Dermis microvascular lymphatic vessel endothelial cell (primary cell): ENCODE measurements at places on chromosomes 6 and 20.

DNA sequence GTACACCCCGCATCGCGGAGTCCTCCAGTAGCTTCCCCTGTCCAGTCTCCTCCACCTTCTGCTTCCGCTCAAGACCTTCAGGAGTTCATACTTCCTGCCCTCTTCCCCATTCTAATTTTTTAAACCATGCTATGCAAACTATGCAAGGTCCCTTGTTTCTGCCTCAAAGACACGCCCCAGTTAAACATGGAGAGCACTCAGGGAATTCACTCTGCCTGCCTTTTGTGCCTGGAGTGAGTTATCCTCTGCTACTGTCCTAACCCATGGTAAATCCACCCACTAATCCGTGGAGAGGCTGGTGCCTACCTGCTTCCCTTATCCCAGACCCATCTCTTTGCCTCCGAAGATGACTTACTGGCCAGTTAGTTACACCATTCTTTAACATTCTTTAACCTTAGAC lies 473.7 kb upstream of the JARID2 start:
- DNase-seq, result no peak

GRCh38 chr6:1767481-1768246 lies 157.9 kb downstream of the FOXC1 start:
- DNase-seq, result no peak

- DNase-seq, result no peak
These were observed 153.1 kb downstream of the MYB start for GRCh38 chr6:135334169-135334568.

GRCh38 chr6:168493976-168494375 lies 53.0 kb downstream of the SMOC2 start:
- no peak for DNase-seq

DNA sequence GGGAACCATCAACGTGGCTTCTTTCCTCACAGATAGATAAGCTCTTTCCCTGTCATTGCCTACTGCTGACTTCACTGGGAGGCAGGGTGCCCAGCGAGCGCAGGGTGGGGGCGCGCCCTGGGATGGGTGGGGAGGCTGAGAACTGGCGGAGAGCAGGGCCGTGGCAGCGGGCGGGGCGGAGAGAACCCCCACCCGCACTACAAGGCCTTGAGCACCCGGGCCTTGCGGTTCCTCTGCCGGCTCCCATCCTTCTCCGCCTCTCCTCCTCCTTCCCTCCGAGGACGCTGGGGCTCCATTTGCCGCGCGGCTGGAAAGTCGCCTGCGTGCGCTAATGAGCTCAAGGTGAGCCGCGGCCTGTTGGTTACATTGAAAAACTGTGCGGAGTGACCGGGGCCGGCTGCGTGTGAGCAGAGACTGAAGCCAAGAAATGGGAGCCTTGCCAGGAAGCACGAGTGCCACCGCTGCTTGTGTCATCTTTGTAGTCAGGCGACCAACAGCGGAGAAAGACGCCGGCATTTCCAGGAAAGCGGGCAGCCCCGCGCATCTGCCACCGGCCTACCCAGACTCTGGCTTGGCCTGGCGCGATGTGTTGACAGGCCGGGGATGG lies 963.5 kb upstream of the SLC35B3 start:
- DNase-seq, result no peak

- DNase-seq, result no peak
These were observed 211.9 kb downstream of the CDH26 start for GRCh38 chr20:60170116-60170515.

GRCh38 chr6:158552796-158553138 lies 7.1 kb upstream of the TMEM181 start:
- DNase-seq, result no peak

- no peak for DNase-seq
These were observed 481.2 kb downstream of the TFAP2A start for GRCh38 chr6:9933677-9934076.

DNA sequence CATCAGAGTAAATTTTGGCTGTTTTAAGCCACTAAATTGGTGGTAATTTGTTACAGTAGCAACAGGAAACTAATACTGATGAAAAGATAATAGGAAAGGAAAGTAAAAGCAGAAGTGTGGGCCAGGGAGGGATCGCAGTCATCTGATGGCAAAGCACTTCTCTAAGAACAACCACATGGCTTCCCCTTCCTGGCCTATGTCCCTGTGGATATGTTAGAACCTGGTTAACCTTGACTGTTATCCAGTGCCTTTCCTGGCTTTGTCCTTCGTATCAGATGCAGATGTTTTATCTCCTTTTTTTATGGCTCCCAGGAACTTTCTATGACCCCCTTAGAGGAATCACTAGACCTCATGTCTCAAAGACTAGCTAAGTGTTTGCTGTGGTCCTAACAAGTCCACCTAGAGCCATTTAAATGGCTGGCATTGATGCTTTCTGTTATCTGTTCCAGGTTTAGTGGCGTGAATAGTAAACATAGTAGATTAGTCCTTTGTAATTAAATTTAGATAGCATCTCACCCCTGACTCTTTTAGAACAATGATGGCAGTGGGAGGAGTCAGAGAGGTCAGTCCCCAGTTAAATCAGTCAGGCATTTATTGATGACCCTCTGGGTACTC lies 79.2 kb upstream of the PHACTR2 start:
- no peak for DNase-seq
